ENCODE measurements at places on chromosomes 6 and 20.

DNA sequence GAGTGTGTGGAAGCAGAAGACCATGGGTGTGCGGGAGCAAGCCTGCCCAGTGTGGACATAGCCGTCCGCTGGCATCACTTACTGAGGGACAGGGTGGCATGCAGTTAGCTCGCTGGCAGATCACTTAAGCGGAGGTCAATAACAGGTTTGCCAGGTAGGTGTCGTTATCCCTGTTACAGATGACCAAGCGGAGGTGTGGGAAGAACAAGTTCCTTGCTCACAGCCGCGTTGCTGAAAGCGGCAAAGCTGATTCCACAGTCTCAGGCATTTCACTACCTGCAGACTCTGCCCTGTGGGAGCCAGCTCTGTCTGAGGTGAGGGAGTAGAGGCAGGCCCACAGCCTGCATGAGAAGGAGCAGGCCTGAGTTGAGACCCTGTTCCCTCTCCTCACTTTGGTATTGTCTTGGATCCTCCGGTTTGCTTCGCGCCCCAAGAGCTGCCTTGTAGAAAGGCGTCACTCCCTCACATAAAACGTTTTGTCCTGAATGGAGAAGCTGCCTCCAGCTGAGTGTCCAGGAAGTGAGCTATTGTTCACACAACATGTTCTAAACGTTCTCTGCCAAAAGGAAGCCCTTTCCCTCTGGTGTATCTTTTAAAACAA, 96.9 kb downstream of the TCP11 start:
- DNase-seq, result no peak

- DNase-seq, result no peak
Measured at GRCh38 chr6:88548891-88549505, 382.9 kb upstream of the CNR1 start.

GRCh38 chr20:25044660-25045342, 13.1 kb downstream of the ACSS1 start:
- no peak for DNase-seq

GRCh38 chr6:170174124-170174770, 116.6 kb downstream of the DLL1 start:
- no peak for DNase-seq

DNA sequence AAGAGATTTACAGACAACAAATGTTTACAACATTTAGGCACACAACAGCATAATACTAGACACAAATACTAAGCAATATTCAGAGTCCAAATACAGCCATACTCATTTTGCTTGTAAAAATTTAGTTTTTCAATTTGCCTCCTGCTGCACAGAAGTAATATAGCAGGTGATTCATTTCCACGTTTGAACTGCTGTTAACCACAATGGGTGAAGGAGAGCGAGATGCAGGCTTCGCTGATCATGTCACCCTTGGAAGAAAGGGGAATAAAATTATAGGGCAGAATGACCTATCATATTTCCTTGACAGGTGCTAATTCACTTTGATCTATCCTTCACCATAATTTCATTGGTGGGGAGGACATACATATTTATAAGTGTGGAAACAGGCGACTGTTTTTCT, 643.8 kb upstream of the AGPAT4 start:
- DNase-seq, result peak; percentile 42
